NCI-H1930 (cell line): ENCODE measurements at places on chromosomes 13 and 19.

DNA sequence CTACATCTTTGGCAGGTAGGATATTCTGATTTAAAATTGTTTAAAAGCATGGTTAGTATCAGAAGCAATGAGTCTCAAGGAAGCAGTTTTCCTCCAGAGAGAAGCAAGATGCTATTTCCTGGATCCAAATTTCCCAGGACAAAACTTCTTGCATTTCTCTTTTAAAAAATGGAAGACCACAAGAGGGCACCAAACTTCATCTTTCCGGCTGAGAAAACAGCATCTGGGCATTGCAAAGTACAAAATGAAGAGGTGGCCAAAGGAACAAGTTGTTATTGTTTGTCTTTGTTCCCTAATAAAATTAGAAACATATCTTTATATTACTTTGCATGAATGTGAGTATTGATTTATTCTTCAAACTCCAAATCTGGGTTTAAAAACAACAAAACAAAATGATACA is 60.0 kb upstream of the LRCH1 start:
- peak; percentile 2 for DNase-seq

DNA sequence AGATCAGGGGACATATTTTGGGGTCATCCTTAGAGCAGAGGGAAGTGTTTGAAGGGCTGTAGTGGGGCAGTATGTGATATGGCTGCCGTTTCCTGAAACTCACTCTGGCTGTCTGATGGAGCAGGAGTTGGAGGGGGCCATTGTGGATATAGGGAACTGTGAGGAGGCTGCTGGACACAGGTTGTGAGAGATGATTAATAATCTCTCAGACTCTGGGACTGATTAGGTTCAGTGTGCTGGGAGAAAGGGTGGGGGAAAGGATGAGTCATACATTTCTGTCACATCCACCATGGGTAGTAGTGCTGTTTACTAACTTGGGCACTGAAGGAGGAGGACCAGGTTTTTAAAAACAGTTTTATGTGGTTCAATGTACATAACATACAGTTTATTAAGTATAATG is 4.8 kb downstream of the B3GLCT start:
- DNase-seq = no peak

DNA sequence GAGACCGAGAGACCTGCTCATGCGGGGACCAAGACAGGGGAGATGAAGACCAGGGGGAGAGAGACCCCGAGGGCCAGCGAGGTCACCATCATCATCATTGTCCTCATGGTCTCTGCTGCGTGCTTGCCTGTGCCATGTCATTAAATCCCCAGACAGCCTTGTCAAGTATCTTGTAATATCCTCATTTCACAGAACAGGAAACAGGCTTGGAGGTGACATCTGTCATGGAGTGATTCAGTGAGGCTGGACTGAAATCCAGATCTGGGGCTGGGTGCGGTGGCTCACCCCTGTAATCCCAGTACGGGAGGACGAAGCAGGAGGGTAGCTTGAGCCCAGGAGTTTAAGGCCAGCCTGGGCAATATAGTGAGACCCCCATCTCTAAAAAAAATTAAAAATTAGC is 5.9 kb upstream of the NANOS2 start:
- no peak for DNase-seq

DNA sequence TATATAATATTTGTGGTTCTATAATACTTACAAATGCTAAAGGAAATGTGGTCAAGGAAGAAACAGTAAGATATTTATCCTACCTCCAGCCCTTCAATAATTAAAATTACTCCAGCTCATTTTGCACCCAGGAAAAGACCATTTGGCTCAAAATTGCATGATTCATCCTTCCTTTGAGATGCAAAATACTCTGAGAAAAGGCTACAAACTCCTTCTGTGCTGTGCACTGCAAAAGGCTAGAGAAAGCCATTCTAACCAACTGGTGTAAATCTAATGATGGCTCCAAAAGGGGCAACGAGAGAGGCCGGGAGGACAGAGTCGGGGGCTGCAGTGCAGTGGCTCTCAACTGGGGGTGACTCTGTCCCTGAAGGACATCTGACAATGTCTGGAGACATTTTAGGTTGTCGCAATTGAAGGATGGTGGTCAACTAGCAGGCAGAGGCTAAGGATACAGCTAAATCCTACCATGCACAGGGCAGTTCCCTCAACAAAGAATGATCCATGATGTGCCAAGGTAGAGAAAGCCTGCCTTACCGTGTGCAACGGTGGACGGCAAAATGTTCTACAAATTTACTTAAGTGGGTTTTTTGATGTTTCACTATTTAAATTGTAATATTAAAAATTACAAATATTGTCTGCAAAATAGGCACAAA is 32.6 kb downstream of the SLC7A1 start:
- no peak for DNase-seq

DNA sequence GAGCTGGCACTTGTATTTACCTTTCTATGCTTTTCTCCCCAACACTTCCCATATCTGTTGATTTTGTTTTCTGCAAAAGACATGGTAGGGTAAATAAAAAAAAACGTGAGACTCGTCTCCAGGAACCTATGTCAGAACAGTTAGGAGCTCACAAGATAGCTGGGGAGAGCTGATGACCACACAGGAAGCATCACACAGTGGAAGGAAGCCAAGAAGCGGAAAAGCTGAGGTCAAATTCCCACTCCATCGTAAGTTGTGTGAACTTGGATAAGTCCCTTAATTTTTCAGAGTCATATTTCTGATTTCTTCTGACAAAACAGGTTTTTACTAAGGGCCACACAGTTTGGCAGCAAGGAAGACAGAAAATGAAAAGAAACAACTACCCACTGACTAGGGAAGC is 199.6 kb downstream of the KLF5 start:
- DNase-seq = no peak

GRCh38 chr13:45582408-45583076 is 33.0 kb downstream of the ERICH6B start:
- no peak for DNase-seq

- DNase-seq = no peak
These were observed 114.5 kb downstream of the KCNRG start for GRCh38 chr13:50129706-50130122.

DNA sequence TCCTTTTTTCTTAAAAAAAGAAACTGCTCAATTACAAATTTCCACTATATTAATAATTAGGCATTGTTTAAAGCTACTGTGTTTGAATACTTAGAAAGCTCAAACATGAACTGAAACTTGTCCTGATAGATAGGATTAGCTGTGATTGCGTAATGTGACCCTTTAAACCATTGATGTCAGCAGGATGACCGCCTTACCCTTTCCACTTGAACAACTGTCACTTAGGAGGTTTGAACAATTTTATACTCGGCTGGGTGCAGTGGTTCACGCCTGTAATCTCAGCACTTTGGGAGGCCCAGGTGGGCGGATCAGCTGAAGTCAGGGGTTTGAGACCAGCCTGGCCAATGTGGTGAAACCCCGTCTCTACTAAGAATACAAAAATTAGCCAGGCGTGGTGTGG is 2.9 kb downstream of the LAMP1 start:
- DNase-seq = no peak

DNA sequence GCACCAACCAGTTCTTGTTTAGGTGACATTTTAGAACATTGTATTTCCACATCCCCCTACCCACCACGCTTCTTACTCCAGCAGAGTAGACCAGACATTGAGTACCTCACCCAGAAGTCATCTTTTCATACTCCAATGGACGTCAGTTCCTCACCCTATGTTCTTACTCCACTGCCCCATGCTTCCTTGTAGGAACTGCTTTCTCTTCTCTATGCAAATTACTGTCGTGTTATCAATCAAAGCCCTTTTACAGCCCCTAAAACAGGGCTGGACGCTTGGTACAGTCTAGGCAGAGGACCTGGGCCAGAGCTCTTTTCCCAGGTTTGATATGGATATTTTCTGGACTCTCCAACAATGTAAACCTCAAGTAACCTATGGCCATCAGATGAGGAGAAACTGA is 58.2 kb downstream of the USP12 start:
- DNase-seq = no peak

GRCh38 chr19:44636439-44637389 is 7.0 kb upstream of the PVR start:
- DNase-seq = no peak

DNA sequence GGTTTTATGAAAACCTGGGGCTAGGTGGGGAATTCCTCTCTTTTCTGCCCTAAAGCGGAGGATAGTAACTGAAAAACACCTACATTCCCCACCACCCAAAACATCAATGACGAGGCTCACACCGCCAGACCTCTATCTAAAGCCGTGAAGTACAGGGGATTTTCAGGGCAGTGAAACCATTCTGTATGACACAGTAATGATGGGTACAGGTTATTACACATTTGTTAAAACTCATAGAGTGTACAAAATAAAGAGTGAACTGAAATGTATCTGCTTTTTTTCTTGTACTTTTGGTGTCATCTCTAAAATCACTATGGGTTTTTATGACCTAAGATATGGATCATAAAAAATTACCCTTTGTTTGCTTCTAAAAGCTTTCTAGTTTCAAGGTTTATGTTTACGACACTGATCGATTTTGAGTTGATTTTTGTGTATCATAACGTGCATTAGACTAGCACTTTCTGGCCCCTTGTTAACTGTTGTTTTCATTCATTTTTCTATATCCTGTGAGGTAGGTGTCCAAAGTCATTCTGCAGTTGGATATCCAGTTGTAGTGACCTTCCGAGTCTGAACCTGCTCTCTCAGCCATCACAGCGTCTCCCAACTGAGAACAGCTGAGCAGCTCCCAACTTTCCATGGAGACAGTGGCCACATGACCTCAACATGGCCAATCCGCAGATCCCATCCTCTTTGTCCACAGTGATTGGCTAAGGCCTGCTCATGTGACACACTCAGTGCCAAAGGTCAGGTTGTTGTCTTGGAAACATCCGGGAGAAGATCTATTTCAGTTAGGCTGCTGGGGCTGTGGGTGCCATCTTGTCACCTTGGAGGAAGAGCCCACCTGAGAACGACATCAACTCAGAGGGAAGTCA is 10.3 kb downstream of the MBD3L2B start:
- no peak for DNase-seq

DNA sequence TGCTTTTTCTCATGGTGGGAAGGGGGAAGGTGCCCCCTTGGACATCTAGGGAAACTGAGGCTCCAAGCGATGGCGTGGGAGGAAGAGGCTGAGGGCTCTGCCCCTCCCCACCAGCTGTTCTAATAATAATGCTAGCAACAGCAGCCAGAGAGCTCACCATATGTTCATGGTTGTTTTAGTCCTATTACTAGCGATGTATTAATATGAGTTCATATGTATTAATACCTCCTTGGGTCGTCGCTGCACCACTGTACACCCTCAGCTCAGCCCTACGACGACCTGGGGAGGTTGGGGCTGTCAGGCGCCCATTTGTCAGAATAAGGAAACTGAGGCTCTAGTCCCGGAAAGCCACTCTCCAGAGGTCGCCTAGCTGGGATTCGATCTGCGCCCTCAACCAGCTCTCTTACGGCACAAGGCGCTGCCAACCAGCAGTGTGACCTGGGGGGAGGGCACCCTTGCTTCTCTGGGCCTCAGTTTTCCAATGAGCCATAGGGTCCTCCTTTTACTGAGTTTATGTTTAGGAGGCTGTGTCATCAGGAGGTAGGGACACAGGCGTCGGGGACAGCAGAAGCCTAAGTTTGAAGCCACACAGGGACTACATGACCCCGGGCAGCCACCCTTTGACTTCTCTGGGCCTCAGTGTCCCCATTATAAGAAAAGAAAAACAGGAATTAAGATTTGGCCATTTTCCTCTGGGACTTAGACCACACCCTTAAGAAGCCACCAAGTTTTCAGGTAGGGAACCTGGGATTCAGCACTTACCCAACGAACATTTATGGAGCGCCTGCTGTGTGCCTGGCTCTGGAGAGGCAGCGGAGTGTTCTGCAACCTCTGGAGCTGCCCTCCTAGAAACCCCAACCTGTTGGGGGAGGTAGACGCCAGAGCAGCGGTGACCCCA is 664 bp downstream of the MAST3 start:
- DNase-seq = no peak

DNA sequence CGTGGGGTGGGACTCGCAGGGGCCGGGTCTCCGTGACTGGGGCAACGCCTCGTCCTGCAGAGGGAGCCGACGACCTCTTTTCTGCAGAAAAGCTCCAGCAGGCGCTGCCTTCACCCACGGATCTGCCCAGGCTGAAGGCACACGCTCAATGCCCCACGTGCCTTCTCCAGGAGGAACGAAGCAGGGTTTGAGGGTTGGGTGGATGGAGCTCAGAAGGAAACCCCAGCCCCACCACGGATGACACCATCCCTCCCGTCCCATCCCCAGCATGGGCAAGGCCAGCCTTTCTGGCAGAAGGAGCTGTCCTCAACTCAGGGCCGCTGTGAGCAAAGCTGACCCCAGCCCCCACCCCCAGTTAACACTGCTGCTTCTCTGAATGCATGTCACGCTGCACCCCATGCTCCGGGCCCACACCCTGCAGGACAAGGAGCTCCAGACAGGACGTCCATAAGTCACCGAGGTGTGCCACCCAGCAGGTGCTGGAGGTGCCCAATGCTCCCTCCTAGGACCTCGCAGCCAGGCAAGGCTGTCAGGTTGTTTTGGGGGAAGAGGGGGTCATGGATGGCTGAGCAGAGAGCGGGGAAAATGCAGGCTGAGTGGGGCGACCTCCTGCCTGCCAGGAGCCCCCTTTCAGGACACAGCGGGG is 7.4 kb downstream of the C19orf25 start:
- DNase-seq = peak; percentile 49

GRCh38 chr19:31185261-31185660 is 164.0 kb downstream of the TSHZ3 start:
- DNase-seq = no peak

- DNase-seq = no peak
These were observed 13.2 kb downstream of the FUZ start for GRCh38 chr19:49799798-49800376.

DNA sequence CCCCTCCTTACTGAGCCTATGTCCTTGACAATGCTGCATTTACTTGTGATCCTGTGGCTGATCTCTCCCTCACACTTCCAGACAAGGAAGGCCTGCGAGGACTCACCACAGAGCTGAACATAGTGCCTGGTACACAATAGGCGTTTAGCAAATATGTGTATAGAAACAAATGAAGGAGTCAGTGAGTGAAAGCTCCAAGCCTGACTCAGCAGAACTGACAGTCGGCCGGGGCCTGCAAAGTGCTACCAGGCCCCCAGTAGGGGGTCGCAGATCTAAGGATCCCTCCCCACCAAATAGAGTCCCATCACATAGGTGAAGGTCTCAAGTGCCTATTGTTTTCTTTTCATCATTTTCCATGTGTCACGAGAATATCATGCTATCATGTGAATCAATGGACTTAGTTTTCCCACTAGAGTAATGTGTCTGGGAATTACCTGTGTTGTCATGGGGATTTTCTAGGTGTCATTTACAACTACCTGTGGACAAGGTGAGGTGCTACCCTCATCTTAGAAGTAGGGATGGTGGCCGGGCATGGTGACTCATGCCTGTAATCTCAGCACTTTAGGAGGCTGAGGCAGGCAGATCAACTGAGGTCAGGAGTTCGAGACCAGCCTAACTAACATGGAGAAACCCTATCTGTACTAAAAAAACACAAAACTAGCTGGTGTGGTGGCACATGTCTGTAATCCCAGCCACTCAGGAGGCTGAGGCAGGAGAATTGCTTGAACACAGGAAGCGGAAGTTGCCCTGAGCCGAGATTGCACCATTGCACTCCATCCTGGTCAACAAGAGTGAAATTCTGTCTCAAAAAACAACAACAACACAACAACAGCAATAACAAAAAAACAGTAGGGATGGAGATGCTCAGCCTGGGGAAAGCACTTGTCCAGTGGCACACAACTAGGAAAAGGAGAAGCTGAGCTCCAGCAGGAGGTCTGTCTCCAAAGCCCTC is 50.3 kb upstream of the CYP2A7 start:
- DNase-seq = no peak
